ENCODE measurements at places on chromosomes 7 and 10. TPM values are rescaled to one million over a fixed set of nuclear protein-coding genes. Genes with fewer than 3 reads are reported as not detected.

DNA sequence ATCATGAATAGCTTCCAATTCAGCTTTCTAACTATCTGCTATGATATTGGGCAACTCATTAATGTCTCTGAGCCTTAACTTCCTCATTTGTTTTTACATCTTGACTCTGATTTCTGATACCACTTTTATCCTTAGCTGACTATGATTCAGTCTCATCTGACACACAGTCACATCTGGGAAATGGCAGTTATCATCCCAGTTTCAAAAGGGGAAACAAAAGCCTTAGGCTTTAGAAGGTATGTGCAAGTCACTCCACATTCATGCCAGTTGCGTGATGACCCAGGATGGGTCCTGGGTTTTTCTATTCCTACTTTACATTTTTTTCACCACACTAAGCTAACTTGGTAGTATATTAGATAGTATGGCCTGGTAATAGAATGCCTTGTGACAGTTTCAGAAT lies 12.7 kb downstream of the SCIN start:
- no peak for DNase-seq

DNA sequence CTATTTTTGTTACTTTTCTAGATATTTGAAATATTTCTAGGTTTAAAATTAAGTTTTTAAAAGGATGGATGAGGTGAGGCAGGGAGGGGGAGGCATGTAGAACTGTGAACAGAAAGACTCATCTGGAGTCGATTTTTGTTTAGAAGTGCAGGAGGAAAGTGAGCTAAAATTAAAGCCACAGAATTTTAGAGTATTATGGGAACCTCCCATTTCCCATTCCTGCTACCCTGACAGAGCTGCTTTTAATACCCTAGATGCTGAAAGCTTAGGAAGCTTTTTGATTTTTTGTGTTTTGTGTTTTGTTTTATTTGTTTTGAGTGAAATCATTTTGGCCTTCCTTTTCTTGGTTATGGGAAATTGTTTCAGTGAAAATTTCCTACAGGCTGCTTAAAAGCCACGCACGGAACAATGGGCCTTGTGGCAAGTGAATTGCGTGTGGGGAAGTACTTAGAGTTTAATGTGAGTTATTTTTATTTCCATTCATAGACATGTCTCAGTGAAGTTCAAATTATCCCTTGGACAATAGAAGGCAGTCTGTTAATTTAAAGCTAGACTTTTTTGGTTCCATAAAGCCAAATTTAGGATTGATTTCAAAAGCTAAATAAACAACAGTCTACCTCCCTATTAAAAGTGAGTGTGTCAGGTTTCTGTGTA lies 102.0 kb upstream of the HDAC9 start:
- peak; percentile 13 for DNase-seq

DNA sequence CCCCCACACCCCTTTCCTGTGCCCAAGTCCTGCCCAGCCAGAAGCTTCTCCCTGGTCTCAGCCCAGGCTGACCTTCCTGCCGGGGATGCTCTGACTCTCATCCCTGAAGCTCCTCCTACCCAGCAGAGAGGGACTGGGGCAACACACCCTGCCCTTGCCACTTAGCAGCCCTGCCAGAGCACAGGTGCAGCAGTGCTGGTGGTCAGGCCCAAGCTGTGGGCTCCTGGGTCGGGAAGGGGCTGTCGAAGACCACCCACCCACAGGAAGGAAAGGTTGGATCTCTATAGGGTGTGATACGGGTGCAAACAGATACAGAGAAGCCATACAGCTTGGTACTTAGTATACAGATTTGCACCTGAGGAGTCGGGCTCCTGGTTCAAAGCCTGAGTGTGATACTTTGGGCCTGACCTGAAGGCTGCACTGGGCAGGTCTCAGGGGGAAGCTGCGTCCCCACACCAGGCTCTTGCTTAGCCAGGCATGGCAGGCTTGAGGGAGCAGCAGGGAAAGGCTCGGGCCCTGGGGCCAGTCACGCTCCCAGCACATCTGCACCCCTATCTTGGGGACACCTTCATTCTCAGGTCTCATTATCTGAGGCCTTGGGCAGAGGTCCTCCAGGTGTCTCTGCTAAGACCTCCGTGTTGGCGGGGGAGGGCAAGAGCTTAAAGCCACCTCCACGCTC lies 47.3 kb downstream of the TCERG1L start:
- DNase-seq: no peak

DNA sequence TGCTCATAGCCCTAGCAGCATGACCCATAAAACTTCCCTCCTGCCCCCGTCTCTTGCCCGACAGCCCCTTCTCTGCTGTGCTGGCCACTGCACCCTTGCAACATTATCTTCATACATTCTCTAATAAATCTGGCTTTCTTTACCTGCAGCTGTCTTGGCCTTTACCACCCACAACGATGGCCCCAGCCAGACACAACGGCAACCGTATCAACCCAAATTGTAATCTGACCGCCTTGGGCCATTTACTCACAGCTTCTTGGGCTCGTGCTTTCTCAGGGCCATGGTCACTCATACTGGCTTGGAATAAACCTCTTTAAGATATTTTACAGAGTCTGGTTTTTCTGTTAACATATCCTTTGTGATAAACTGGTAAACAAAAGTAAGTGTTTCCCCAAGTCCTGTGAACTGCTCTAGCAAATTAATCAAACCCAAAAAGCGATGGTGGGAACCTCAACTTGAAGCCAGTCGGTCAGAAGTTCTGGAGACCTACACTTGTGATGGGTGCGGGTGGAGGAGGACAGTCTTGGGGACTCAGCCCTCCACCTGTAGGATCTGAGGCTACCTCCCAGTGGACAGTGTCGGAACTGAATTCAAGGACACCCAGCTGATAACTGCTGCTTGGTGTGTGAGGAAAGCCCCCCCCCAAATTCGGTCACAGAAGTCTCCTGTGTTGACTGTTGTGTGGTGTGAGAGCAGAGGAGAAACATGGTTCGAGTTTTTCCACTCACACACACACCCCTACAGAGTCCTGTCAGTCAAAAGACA lies 87.6 kb upstream of the ATP6V0A4 start:
- DNase-seq: no peak

GRCh38 chr7:3232228-3232627 lies 68.8 kb upstream of the SDK1 start:
- no peak for DNase-seq

GRCh38 chr7:158355456-158356065 lies 232.1 kb downstream of the PTPRN2 start:
- DNase-seq: no peak

DNA sequence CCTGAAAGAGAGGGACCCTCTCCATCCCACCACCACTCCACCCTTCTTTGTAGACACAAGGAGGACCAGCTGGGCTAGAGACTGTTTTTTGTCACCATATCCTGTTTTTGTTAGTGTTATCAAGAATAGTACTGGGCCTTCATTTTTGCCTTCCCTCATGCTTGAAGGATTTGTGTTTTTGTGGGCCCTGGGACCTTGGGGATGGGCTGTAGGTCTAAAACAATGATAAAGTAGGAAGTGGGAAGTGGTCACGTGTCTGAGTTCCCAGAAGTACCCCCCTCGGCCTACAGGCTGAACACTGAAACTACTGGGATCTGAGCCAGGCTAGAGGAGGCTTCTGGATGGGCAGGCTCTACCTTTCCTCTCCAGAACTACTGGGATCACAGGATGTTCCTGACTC lies 8.9 kb downstream of the AGFG2 start:
- DNase-seq: peak; percentile 4

DNA sequence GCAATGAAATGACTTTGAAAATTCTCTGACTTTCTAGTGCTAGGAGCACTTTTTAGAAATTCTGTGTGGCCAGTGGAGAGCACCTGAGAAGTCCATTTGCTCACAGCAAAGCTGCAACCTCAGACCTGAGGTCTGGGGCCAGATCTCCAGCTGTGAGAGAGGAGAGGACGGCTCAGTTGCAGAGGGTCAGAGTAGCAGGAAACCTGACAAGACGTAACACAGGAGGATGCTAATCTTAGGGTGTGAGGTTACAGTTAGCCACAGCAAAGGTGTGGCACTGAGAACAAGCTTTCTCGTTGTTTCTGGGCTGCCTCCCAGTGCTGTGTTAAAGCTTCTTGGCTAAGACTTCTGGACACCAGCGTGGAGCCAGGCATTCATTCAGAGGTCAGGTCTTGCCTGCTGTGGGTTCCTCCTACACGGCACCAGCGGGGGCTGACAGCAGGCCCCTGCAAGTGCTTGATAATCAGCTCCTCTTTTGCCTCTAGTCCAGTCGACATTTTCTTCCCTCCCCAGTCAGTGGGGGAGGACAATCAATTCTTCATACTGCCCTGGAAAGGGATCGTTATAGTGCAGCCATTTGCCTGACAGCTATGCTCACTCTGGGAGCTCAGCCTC lies 435.4 kb upstream of the DPP6 start:
- DNase-seq: no peak

GRCh38 chr10:104424719-104425118 lies 71.1 kb downstream of the CFAP58 start:
- no peak for DNase-seq

- no peak for DNase-seq
These were observed 92.8 kb downstream of the ST7 start for GRCh38 chr7:117045927-117046710.

DNA sequence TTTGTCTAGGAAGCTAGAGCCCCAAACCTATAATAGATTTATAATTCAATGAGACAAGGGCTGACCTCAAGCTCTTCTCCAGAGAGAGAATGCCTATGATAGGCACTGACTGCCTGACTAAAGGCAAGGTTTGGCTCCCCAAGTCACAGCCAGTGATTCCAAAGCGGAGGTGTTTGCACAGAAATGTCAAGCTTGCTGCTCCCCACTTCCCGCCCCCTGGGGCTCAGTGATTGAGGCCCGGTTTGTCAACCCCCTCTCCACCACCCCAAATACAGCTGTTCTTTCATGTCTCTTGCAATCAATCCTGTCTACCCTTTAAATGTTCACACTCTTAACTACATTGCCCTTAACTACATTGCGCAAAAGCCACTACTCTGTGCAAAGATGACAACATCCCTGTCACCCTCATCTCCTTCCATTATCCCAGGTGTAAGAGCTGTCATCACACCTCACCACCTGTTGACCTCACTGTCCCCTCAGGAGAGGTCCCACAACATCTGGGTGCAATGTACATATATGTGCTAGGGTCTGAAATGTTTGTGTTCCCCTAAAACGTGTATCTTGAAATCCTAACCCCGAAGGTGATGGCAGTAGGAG lies 58.0 kb downstream of the NUDCD3 start:
- DNase-seq: no peak

GRCh38 chr10:13555884-13556510 lies 27.2 kb upstream of the BEND7 start:
- DNase-seq: no peak

GRCh38 chr7:99731638-99732374 lies 3.2 kb downstream of the CYP3A7 start:
- DNase-seq: no peak

- no peak for DNase-seq
These were observed 813.2 kb upstream of the AUTS2 start for GRCh38 chr7:68785036-68785435.

- DNase-seq: no peak
These were observed 9.5 kb downstream of the LMOD2 start for GRCh38 chr7:123665157-123665556.

DNA sequence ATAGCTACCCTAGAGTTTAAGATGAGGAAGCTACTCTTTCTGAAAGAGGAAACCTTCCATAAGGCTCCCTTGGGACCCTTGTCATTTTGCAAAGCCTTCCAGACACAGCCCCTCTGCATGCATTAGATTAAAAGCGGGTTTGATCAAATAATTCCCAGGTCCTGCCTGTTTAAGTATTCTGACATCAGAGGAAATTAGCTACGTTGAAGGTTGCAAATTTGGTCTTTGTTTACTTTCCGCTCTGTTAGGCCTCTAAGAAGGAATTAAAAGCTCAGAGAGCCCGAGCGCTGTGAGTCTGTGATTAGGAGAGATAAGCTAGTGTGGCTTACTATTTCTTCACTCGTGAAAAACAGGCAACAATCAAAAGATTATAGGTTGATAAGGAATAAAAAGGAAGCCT lies 1.4 kb upstream of the THSD7A start:
- DNase-seq: no peak

DNA sequence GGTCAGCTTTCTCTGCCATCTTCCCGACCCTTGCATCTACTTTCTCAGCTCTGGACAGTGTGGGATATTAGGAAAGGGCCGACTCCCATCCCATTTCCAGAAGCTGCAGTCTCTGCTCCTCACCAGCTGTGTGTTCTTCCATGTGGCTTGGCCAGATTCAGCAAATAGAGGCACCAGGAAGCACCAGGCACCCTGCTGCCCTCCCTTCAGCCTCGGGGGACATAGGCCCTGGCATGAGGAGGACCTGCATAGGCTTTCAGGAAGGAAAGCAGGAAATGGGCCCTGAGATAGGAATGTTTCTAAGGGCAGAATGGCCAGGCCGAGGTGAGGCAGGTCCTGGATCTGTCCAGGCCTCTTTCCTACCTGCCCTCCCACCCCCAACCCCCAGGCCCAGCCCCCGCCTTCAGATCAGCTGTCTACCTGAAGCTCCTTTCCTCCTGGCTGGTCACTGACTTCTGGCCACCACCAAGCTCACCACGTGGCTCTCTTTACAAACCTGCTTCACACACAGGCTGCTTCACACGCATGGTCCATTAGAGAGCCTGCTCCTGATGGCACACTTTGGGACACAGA lies 27.5 kb upstream of the PURB start:
- no peak for DNase-seq

- DNase-seq: no peak
These were observed 22.2 kb downstream of the ANK3 start for GRCh38 chr10:60367431-60367830.

DNA sequence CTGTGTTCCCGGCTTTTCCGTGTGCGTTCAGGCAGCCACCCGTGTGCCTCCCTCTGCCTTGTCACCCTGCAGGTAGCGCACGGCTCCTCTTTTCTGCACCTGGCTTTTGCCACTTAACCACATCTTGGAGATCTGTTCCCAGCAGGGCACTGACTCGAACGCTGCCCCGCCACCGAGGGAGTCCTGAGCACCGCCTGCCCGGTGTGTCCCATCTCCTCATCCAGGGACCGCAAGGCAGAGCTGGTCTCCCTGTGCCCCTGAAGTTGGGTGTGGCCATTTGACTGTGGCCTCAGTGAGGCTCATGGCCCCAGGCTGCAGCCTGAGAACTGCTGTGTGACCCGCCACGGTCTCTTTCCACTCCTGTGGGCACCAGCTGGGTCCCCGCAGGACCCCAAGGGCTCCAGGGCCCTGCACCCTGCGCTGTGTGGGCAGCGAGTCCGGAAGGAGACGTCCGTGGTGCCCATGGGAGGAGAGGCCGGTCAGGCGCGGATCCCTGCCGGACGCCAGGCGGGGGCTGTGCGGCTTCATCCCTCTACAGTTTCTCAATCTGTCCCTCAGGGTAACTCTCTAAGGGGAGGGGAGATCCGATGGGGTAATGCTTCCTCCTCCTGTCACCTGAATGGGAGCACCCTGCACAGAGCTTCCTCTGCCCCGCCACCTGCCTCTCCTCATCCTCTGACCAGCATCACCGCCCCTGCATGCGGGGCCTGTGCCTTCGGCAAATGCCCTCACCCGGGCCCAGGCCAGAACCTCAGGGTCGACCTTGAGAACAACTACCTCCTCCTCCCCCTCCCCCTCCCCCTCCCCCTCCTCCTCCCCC lies 1.8 kb upstream of the INTS1 start:
- no peak for DNase-seq

Gene GIMAP2
- total RNA-seq: 7.3 TPM

Gene FGL2
- 29.5 TPM for total RNA-seq

Gene SAMD9L
- 7.6 TPM for total RNA-seq

Gene NKX2-3
- total RNA-seq: not detected

Gene TDRD1
- total RNA-seq: 0.20 TPM

Gene TMUB1
- total RNA-seq: 7.6 TPM
